SK-N-SH treated with all-trans-retinoic acid at 6 μM for 48 hours (cell line): ENCODE measurements at places on chromosomes 7 and 10.
A peak's percentile ranks its signal among the peaks of the same experiment; 100 is the strongest.

- no peak for ATAC-seq
Observed at GRCh38 chr10:35353805-35354204, 17.5 kb downstream of the CCNY start.

GRCh38 chr10:17175551-17175950, 25.9 kb downstream of the TRDMT1 start:
- peak; percentile 51 for ATAC-seq

- no peak for ATAC-seq
Observed at GRCh38 chr7:92498557-92498956, 20.8 kb upstream of the ERVW-1 start.

DNA sequence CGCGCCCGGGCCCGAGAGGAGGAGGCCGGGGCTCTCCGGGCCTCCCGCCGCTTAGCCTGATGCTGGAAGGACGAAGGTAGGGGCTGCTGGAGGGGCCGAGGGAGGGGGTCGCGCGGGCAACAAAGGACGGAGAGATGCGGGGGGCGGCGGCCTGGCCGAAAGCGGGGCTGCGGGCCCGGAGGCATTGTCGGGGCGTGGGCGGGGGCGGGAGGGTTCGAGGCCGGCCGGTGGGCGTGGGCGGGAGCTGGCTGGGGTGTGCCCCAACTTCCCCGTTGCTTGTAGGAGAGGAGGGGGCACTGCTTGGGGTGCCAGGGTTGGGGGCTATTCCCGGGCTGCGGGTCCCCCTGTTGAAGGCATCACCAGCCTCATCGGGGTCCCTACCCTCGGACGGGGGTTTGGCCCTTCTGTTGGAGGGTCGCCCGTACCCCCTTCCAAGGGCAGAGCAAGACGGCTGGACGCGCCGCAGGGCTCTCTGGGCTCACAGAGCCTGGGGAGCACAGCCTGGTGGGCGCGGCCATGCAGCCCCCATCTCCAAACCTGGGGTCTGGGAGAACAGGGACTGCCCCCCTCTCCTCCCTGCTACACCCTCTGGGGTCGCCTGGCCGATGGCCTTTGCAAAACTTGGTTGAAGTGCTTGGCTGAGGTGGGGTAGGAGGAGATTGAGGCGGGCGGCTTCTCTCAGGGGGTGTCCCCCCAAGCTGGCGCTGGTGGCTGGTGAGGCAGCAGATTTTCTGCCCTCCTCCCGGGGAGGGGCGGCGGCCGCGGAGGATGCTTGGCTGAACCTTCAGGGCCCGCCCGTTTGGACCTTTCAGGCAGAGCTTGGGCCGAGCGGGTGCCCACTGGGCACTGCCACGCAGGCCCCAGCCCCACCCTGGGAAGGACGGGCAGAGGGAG, 699 bp downstream of the CLIP2 start:
- peak; percentile 54 for ATAC-seq

- no peak for ATAC-seq
Observed at GRCh38 chr10:121007264-121007663, 156.1 kb downstream of the WDR11 start.

GRCh38 chr7:1176891-1177373, 16.9 kb upstream of the ZFAND2A start:
- peak; percentile 77 for ATAC-seq

DNA sequence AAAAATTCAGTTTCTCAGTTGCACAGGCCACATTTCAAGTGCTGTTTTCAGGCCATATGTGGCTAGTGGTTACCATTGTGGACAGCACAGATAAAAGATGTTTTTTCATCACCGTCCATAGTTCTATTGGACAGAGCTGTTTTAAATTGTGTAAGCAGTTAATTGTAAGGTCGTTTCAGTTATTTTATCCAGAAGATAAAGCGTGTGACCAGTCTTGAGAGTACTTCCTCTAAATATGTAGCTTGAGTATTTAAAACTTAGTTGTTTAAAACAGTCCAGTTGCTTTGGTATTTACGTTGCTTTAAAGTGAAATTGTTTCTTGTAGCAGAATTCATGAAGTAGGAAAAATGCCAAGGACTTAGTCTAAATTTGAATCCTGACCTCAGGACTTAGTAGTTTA, 66.9 kb downstream of the ZNRF2 start:
- ATAC-seq = peak; percentile 7; the same call in 2 of the 3 replicates

GRCh38 chr7:24757353-24758275, at the start of gene GSDME:
Gene GSDME, minus strand, starts transcription at chr7:24757464. Its CDS starts 7,690 bp downstream, at chr7:24749774.
- peak; percentile 92 for ATAC-seq

GRCh38 chr7:582931-583330, 63.3 kb upstream of the PDGFA start:
- ATAC-seq = no peak

DNA sequence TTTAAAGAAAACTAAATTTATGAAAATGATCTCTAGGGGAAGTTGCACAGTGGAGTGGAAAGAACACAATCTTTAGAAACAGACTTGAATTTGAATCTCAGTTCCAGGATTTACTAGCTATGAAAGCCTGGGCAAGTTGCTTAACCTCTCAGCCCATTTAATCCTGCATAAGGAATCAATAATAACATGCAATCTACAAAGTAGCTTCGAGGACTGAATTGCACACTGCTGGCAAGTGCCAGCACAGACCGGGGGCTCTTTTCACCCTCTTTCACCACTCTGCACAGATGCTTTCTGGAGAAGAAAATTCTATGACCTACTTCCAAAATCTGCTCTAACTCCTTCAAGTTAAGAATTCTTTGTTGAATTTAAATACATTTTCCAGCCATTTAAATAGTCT, 63.4 kb upstream of the ANK3 start:
- ATAC-seq = no peak

- ATAC-seq = no peak
Observed at GRCh38 chr10:5656737-5657579, 9.4 kb downstream of the ASB13 start.

GRCh38 chr7:157136372-157136771, 2.4 kb upstream of the UBE3C start:
- no peak; the same call in 2 of the 3 replicates for ATAC-seq

GRCh38 chr7:34844936-34845665, 187.1 kb downstream of the NPSR1 start:
- ATAC-seq = no peak

DNA sequence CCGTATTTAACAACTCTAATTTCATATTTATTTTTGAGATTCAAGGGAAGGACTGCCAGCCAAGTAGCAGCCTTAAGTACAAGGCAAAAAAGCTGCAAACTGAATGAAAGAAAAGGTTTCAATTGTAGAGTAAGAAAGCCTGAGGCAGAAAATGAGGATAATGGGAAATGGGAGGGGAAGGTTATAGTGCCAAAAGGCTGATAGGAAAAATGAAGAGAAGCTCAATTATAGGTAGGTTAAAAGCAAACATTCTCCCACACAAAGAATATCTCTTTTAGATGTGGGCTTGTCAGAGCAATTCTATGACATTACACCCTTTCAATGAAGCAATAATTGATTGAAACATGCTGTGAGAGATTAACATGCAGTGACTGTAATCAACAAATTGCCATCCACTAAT, 175.3 kb downstream of the RAPGEF5 start:
- no peak for ATAC-seq

GRCh38 chr10:17479822-17480221, 25.4 kb upstream of the ST8SIA6 start:
- ATAC-seq = no peak

DNA sequence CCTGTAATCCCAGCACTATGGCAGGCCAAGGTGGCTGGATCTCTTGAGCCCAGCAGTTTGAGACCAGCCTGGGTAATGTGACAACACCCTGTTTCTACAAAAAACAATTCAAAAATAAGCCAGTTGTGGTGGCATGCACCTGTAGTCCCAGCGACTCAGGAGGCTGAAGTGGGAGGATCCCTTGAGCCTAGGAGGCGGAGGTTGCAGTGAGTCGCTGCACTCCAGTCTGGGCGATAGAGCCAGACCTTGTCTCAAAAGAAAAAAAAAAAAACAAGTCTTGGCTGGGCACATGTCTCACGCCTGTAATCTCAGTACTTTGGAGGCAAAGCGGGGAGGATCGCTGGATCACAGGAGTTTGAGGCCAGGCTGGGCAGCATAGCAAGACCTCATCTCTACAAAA, 74.6 kb upstream of the PDSS1 start:
- ATAC-seq = no peak

GRCh38 chr7:2904202-2904601, 60.1 kb upstream of the GNA12 start:
- no peak for ATAC-seq

- ATAC-seq = no peak
Observed at GRCh38 chr10:62183442-62183841, 85.2 kb downstream of the RTKN2 start.

DNA sequence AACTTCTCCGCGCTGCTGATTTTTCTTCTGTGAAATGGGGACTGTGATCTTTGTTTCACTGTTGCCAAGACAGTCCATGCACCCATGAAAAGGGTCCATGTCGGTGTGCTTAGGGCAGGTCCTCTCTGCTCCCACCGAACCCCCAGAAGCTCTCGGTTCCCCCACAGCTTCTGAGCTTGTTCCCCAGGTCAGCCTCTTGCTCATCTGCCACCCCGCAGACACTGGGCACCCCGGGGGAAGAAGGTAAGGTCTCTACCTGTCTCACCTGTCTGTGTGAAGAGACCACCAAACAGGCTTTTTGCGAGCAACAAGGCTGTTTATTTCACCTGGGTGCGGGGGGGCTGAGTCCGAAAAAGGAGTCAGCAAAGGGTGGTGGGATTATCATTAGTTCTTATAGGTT, 66.2 kb upstream of the NANOS1 start:
- no peak for ATAC-seq

- ATAC-seq = peak; percentile 44
Observed at GRCh38 chr10:101760510-101760909, 15.4 kb downstream of the FGF8 start.

- peak; percentile 61 for ATAC-seq
Observed at GRCh38 chr10:75180592-75180991, 30.0 kb upstream of the VDAC2 start.

GRCh38 chr10:58399410-58399809, 14.2 kb downstream of the TFAM start:
- ATAC-seq = no peak

DNA sequence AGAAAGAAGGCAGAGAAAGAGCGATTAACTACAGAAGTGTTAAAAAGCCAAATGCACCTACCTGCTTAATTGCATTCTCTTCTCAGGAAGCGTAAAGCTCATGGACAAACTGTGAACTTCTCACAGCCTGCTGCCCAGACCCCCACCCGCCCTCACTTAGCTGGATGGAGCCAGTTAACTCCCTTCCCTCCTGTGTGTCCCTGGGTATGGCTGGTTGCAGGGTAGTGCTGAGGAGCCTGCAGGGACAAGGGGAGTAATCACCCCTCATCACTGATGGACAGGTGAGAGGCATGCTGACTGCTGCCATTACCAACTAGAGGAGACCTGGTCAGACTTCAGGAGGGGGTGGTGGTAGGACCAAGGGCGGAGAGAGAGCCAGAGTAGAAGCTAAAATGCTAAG, 37.5 kb downstream of the ENO4 start:
- no peak for ATAC-seq

DNA sequence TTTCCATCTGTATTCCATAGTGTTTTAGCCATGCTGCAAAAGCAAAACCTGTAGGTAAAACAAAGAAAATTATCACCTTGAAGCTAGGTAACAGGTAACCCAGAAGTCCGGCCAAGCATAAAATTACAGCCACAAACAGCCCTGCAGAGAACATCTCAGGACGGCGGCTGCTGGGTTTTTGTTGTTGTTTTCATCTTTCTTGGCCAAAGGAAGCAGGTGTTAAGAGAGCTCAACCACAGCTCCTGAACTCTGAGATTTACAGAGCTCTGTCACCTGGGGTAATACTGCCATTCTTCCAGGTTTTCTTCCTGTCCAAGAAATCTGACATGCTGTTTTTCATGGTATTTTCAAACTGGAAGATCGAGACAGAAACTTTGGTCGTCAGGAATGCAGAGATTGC, 847 bp upstream of the SCIN start:
- no peak for ATAC-seq

GRCh38 chr7:158655507-158655906, 49.1 kb downstream of the NCAPG2 start:
- no peak for ATAC-seq

- no peak for ATAC-seq
Observed at GRCh38 chr7:140704205-140704604, 7.7 kb downstream of the NDUFB2 start.

DNA sequence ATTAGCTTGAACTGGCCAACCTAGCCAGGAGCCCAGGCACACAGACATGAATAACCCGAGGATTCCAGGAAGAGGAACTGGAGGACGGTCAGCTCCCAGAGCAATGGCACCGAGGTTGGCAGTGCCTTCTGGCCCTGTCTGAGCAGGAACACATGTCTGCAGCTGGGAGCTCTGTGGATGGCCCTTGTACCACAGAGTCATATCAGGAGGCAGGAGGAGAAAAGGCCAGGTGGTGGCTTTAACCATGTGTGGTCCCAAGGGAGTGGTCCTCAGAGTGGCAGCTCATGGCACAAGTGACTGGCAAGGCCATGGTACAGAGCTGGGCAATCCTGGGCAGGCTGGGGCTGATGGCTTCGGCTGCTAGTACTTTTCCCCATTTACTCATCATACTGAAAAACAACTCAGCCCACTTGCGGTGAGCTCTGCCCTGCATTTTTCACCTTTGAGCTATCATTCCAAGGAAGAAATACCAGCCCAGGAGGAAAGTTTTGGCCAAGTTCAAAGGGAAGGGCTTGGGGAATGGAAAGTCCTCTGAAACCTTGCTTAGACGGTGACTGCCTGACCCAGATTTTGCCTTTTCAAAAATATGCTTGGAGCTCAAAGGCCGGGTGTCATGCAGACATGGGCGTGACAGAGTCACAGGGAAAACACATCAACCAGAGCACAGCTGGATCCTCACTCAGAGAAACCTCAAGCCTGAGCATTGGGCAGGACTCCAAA, 25.7 kb upstream of the LOXL4 start:
- no peak for ATAC-seq

DNA sequence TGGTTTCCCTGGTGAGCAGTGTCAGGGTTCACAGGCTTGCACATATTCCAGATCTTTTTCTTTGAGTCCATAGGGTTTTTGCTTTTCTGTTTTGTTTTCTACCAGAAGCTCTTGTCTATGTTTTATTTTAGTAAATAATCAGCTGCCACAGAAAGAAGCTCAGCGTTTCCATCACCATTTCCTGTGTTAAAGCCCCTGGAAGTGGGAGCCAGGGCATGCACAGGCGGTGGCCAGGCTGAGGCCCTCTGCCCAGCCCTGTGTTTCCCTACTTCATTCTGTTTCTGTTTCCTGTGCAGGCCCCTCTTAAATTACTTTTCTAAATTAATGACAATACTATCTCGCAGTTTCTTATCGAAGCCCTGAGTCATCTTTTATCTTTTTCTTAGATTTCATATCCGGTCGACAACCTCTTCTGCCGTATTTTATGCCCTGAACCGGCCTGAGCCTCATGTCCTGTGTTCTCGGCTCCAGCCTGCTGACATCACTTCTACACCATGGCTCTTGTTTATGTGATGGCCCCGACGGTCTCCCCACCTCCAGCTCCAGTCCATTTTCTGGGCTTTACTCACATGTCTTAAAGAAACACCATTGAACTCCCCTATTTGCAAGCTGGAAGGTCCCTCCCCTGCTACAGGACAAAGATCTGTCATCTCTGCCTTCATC, 442.2 kb downstream of the TCERG1L start:
- ATAC-seq = no peak

- no peak for ATAC-seq
Observed at GRCh38 chr7:11699666-11700065, 132.3 kb downstream of the THSD7A start.

GRCh38 chr10:35208949-35209613, 82.4 kb downstream of the CREM start:
- no peak for ATAC-seq
